IMR-90 (cell line): ENCODE measurements at places on chromosomes 12 and 14. TPM values are rescaled to one million over a fixed set of nuclear protein-coding genes. Genes with fewer than 3 reads are reported as not detected.

Gene SLCO1B1
- polyA plus RNA-seq = not detected in 2 replicates

Gene FAM177A1
- polyA plus RNA-seq = 29.4 and 33.4 TPM in 2 replicates

Gene PTCSC3
- not detected in 2 replicates for polyA plus RNA-seq

Gene GYS2
- not detected in 2 replicates for polyA plus RNA-seq

GRCh38 chr12:108820707-108821406, 36.5 kb downstream of the SSH1 start:
- no peak for DNase-seq

GRCh38 chr12:75951399-75952278, 79.9 kb downstream of the PHLDA1 start:
- DNase-seq = no peak

DNA sequence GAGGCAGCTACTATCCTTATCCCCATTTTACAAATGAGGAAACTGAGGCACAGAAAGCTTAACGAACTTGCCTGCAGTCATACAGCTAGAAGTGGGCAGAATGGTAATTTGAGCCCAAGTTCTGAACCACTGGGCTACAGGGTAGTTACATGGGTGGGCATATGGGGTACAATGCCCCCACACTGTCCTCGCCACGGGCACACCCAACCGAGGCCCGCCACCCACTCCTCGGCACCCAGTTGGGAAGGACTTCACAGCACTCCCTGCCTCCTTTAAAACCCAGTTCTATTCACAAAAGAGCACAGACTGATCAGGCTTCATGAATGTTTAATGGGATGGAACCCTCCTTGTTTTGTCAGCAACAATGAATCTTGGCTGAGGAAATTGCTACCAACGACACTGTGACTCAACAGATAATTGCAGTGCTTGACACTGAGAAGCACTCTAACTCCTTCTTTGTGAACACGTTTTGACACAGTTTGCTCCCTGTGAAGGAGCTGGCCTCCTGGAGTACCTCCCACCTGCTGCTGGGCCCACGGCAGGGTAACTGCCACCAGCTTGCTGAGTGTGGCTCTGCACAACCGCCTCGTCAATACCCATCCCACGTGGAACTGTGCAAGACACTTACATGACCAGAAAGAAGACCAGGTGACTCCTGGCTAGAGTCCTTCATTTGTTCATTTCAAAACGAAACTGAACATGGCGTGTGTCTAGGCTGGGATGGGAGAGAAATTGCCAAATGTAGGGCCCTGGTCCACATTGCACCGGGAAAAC, 63.5 kb downstream of the CLMN start:
- no peak for DNase-seq

- DNase-seq = no peak
These were observed 639.9 kb downstream of the DIO2 start for GRCh38 chr14:79571366-79571765.

GRCh38 chr14:105069522-105069870, 4.3 kb upstream of the GPR132 start:
- no peak for DNase-seq

DNA sequence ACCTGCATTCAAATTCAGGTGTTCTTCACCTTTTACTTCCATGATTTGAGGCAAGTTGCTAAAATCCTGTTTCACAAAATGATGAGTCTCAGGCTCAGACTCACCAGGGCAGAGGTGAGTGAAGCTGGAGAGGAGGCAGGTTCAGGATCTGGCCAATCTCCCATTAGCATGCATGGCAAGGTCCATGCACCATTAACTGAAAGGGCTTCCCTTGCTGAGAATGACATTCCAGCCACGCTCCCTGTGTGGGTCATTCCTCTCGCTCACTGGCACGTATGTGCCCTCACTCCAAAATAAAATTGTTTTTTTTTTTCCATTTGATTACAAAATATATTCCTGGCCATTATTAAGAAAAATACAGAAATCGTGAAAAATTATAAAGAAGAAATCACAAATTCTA, 257.6 kb downstream of the C12orf75 start:
- no peak for DNase-seq

DNA sequence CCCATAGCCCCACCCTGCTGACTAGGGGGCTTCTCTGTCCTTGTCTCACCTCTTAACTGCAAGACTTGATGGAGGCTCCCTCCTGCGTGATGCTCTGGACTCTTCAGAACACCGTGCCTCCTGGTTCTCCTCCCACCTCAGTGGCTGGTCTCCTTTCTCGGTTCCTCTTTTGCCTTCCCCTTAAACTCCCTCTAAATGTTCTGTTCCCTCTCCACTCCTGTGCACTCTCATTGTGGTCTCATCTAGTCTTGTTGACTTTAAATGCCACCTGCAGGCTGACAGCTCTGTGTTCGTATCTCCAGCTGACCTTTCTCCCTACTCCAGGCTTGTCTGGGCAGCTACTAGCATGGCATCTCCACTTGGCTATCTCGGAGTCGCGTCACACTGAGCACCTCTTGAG, 28.3 kb downstream of the DYNC1H1 start:
- DNase-seq = no peak

DNA sequence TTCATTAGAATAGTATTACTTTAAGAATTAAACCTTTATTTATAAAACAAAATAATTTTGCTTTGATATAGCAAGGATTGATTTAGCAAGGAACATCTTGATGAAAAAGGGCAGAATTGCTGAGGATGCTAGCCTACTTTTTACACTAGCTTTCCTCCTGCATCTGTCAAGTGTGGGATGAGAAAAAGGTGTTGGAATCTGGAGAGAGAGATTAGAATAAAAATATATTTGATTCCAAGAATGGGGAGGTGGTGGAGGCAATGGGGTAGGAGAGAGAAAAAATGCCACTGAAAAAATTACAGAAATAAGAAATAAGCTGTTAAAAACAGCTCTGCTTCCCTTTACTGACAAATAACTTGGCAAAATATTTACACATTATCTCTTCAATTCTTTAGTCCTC, 98.9 kb downstream of the NUMB start:
- DNase-seq = no peak

GRCh38 chr12:90836689-90837088, 118.3 kb downstream of the CCER1 start:
- no peak for DNase-seq

DNA sequence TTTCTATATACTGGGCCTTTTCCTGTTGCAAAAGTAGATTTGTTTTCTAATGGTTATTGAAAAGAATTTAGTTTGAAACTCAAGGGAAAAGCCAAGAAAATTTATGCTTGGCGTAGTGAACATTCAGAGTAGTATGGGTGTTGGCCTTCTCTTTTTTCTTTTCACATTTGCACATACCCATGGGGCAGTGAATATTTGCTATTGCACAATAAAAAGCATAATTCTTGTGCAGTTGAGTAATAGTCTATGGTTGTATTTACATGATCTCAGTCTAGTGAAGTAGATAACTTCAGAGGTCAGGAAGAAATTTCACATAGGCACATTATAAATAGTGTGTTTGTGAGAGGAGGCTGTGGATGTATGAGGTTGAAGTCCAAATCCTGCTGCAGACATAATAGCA, 158.1 kb downstream of the FLRT2 start:
- DNase-seq = peak; percentile 31

DNA sequence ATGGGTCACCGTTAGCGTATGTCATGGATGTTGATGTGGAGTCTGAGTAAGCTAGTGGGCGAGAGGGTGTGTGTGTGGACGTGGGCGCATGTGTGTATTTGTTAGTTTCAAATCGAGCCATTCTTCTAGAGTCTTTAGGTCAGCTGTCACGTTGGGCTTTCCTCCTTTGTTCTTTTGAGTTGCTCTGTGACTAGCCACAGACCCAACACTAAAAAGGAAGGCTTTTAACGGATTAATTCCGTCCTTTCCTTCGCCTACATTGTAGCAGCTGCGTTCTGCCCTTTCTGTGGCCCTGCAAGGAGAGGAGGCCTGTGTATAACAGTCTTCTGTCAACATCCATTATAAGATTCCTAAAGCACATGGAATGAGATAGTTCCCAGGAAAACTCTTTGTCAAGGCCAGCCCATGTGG, 117.2 kb upstream of the DNM1L start:
- no peak for DNase-seq

- DNase-seq = peak; percentile 93
These were observed 22.4 kb upstream of the SERPINA6 start for GRCh38 chr14:94345344-94346064.
